Activated T-cell treated with anti-CD3 and anti-CD28 coated beads for 48 hours (primary cell): ENCODE measurements at places on chromosomes 7 and 10.

GRCh38 chr10:120979435-120980278, 128.5 kb downstream of the WDR11 start:
- DNase-seq = peak; percentile 6

- no peak for DNase-seq
Measured at GRCh38 chr7:73802459-73802858, 28.3 kb upstream of the CLDN4 start.

DNA sequence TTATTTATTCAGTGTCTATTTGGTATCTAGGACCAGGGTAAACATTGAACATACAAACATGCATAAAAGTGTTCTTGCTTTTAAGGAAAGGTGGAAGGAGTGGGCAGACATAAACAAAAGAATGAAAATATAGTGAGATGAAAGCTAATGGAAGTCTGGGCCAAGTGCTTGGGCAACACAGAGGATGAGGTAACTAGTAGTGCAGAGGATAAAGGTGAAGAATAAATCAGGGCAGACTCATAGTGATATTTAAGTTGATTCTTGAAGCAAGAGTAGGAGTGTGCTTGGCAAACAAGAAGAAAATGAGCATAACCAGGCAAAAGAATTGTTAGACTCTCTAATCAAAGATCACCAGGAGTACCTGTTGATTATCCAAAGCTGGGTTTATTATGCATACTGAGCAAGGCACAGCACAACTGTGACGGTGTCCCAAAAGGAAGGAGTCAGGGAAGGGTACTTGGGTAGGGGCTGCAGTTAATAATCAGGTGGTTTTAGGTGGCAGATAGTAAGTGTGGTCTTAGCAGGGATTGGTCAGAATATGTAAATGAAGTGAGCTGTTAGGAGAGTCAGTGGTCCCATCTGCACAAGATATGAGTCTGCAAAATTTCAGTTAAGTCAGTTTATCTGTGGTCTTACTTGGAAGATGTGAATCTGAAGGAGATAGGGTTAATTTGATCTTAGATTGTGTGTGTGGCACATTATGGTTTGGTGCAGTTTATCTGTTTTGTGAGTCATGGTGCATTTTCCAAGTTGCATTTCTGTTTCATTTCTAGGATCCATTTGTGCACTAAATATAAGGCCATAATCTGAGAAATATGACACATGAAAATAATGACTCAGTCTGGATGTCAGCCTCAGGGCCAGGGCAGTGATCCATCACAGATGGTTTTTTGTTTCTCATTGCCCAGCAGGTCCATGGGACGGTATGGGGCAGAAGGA, 30.6 kb upstream of the TAX1BP1 start:
- no peak for DNase-seq

DNA sequence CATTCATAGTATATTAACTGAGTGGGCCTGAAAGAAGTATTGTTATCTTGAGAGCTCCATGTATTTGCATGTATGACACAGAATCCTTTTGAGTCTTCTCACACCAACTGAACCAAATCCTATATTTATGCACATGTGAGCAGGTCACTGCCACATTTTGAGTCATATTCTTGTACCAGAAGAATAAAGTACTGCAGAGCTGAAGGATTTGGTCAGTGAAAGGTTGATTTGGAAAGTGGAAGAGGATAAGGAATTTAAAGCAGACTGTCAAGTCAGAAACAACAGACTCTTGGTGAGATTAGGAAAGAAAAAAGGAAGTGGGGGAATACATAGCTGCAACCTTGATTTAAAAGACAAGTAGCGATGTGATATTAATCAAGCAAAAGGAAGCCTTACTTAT, 121.8 kb downstream of the ARID5B start:
- no peak for DNase-seq

DNA sequence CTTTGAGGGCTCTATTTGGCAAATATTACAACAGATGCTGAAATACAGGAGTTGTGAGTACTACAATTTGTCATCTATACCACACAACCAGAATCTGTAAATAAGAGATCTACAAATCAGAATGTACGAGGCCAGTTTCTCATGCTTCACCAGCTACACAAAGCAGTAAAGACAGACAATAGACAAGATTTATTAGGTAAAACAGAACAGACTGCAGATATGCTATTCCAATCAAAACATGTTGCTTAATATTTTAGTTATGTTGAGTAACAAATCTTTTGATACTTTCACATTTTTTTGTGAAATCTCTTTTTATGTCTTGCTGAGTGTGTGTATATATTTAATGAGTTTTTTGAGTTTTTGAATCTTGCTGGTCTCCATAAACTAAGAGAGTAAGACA, 109.1 kb downstream of the CHCHD3 start:
- DNase-seq = no peak

- DNase-seq = no peak
Measured at GRCh38 chr10:46216836-46217751, 69.7 kb upstream of the ANTXRL start.

DNA sequence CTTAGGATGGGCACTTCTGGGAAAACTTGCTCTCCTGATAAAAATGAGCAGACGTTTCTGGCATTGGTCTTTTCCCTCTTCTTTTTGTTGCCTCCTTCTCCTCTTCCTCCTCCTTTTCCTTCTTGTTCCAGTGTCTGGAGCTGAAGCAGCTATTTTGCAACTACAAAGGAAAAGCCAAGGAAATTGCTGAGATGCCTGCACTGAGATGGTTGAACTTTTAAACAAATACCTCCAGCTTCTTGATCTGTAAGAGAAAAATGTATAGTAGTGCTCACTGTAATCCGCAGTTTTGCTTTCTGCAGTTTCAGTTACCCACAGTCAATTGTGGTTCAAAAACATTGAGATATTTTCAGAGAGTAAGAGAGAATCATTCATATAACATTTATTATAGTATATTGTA, 7.5 kb upstream of the SND1 start:
- DNase-seq = no peak

DNA sequence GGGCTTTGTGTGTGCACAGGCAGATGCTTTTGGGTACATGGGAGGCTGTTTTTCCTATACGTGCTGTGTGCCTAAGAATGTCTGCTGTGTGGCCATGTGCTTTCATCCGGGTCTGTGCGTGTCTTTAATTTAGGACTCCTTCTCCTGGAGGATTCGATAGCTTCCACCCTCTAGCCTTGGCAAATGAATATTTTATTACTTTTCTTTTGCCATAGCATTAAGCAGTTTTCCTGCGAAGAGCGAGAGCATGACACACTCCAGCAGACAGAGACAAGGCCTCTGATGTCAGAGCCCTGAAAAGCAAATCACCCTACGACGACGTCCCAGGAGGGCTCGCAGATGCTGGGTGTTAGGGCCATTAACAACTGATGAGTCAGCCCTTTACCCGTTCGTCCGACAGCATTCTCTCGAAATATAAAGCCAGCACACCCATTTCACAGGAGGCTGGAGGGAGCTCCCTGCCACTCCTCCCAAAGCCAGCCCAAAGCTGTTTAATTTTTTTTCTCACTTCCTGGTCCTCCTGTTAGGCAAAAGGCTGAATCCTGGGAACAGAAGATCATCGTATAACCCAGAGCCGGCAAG, 311.3 kb upstream of the ZMIZ1 start:
- no peak for DNase-seq

DNA sequence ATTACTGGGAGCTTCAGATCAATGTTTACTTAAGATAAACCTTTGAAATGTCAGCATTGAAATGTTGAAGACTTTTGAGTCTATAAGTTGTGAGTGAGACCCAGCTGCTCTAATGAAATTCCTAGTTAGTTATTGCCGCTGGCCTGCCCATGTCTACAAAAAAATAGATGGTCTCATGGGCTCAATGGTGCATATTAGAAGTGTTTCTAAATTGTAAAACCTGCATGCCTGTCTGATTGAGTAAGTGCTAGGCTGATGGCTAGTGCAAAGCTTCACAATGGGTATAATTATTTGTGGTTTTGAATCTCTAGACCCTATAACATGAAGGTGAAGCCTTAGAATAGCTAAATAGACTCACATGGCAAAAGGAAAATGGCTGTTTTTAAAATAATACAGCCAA, 234.5 kb downstream of the SORCS3 start:
- DNase-seq = no peak

- DNase-seq = no peak
Measured at GRCh38 chr10:113540845-113541548, 11.9 kb upstream of the HABP2 start.

GRCh38 chr10:13528875-13529713, at the start of gene BEND7:
Gene BEND7 (minus strand): TSS chr10:13529014. CDS start chr10:13528533, 481 bp downstream.
- DNase-seq = peak; percentile 17

- DNase-seq = no peak
Measured at GRCh38 chr7:71782051-71782450, 630.1 kb downstream of the CALN1 start.

GRCh38 chr10:33046792-33047191, 88.8 kb upstream of the ITGB1 start:
- DNase-seq = no peak

- no peak for DNase-seq
Measured at GRCh38 chr7:2915023-2915422, 70.9 kb upstream of the GNA12 start.

- DNase-seq = no peak
Measured at GRCh38 chr10:47297866-47298540, 2.0 kb upstream of the GDF10 start.

DNA sequence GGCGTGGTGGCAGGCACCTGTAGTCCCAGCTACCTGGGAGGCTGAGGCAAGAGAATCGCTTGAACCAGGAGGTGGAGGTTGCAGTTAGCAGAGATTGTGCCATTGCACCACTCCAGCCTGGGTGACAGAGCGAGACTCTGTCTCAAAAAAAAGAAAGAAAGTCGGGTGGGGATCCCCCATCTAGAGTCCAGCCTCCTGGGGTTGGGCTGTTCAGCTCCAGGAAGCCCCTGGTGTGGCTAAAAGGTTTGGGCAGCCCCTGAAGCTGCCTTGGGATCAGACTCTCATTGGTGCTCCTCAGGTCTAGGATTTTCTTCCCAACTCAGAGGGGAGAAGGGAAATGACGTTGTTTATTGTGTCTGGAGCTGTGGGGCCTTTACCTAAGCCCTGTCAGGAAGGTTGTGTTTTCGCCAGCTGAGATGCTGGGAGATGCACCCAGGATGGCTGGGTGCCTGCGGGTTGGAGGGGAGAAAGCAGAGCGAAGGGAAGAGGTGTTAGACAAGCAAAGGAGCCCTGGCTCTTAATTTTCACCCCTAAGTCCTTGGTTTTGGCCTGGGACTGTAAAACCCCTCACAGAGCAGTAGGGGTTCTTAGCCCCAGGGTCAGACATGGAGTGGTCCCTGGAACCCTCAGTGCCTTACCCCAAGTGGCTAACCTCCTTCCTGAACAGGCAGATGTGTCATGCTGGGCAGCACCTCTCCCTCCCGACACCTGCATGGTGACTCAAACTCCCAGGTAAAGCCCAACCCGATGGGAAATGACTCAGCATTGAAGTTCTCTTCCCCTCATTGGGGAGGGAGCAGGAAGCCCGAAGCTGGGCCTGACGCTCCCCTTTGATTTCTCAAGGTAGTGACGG, 21.1 kb downstream of the PLAU start:
- peak; percentile 44 for DNase-seq

- no peak for DNase-seq
Measured at GRCh38 chr7:1033546-1034145, 10.7 kb upstream of the GPR146 start.

- no peak for DNase-seq
Measured at GRCh38 chr10:110744782-110745181, 100.6 kb downstream of the RBM20 start.

DNA sequence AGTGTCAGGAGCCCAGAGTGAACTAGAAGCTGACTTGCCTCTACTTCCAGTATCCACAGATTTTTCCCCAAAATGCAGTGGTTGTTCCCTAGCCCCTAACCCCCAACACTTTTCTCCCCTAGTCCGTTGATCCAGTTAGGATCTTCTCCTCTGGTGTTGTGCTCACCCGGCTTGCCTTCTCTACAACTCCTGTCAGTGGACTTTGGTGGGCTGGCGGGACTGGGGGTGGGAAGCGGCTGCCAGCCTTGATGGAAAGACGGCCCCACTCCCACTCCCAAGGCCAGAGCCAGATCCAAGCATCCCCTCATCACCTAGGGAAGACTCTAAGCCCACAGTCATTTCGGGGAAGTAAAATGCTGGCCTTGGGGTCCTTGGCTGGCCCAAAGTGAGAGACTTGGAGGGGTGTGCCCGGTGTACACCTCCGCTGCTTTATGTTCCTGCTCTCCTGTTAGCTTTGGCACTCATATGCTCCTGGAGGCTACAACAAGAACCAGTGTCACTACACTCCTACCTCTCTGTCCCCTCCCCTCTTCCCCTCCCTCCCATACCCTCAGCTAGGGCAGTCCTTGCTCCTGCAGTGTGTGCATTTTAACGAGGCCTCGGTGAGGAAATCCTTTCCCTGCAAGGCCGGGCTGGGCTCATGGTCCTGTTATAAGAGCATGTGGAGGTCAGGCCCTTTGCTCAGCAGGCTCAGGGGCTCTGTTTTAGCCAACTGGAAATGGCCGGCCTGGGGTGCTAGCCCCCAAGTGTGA, 930 bp upstream of the HOXA10 start:
- no peak for DNase-seq

- DNase-seq = no peak
Measured at GRCh38 chr10:132848951-132849545, 63.1 kb upstream of the NKX6-2 start.

DNA sequence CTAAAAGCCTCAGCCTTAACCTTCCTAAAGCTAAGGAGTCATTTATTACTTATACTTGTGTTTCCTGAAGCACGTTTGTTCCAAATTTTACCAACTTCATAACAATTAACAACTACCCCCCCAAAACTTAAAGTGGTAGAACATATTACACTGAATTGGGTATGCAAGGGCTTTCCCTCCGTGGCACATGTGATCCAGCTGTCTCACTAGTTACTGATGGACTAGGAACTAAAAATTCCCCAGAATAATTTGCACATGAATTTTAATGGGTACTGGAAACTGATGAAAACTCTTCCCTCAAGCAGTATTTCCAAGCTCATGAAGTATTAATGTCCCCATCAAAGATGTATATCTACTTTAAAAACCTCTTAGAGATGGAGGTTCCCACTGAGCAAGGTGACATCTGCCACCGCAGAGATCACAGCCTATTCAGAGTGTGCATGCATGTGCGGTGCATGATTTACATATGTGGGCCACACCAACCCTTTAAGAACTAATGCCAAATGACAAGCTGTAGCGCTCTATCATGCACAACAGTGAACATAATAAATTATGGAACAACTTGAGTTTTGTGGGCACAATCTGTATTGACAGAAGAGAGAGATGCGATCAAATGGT, 139.9 kb upstream of the ADCY1 start:
- DNase-seq = no peak

DNA sequence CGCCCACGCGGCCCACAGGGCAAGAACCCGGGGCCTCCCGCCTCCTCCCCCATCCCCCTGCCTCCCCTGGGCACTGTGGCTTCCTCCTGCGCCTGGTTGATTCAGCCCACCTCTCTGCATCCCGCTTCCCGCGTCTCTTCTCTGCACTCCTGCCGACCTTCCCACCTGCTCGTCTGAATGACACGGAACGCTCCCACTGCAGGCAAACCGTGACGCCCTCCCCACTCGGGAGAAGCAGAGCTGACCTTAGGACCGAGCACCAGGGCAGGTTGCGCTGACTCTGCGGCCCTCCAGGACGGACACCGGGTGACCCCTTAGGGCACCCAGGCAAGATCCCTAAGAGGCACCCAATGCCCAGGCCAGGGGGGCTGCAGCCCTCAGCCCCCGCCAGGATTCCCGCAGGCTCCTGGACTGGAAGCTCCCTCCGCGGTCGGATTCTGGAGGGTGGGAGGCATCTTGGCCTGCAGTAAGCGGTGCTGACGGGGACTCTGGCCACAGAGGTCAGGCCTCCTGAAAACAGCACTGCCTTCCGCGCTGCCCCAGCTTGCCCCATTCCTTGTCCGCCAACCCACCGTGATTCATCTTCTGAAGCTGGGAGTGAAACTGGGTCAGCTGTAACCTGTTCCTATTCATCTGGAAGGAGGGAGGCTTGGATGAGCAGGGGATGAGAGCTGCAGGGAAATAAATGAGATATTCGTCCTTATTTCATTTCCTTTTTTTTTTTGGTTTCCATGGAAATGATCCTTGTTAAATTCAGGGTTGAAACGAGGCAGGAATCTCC, 990 bp downstream of the CALML3 start:
- DNase-seq = no peak
